Nephron progenitor cell (in vitro differentiated cells): ENCODE measurements at places on chromosomes 2 and 18.

- no peak for DNase-seq
Measured at GRCh38 chr2:147642765-147643164, 202.1 kb upstream of the ACVR2A start.

DNA sequence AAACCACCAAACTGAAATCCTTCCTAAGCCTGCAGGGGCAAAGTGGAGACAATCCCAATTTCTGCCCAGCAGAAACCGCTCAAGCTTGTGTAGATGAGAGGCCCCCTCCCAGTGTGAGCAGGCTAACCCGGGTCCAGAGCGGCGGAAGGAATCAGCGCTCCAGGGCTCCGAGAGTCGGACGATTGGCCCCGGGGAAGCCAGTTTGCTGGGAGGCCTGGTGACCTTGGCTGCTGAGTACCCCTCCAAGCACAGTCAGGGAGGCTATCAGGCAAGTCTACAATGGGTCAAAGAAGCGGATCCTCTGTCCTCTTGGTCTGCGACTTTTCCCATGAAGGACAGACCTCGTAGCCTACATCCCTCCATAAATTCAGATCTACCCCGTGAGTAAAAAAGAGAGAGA, 16.8 kb upstream of the EN1 start:
- no peak for DNase-seq

GRCh38 chr2:112686348-112687217, 34.2 kb upstream of the NT5DC4 start:
- DNase-seq, result no peak

GRCh38 chr2:1595274-1595673, 149.0 kb downstream of the PXDN start:
- DNase-seq, result no peak

GRCh38 chr2:197946562-197946961, 142.2 kb downstream of the PLCL1 start:
- DNase-seq, result no peak

DNA sequence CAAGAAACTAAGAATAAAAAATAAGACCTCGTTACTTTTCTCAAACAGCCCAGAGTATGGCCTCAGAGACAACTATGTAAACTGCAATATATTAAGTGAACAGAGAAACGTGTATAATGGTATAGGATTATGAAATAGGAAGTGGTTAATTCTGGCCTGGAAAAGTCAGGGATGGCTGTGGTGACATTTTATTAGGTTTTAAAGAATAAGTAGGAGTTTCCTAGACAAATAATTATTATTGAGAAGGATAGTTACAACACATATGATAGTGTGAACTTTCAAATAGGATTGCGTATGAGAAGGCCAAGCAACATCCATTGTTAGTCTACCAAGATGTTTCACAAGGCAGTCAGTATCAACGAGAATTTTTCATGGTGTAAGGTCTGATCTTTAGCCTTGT, 244.1 kb downstream of the LPIN1 start:
- DNase-seq, result no peak

GRCh38 chr2:174044556-174044955, 79.4 kb upstream of the SP3 start:
- no peak for DNase-seq

DNA sequence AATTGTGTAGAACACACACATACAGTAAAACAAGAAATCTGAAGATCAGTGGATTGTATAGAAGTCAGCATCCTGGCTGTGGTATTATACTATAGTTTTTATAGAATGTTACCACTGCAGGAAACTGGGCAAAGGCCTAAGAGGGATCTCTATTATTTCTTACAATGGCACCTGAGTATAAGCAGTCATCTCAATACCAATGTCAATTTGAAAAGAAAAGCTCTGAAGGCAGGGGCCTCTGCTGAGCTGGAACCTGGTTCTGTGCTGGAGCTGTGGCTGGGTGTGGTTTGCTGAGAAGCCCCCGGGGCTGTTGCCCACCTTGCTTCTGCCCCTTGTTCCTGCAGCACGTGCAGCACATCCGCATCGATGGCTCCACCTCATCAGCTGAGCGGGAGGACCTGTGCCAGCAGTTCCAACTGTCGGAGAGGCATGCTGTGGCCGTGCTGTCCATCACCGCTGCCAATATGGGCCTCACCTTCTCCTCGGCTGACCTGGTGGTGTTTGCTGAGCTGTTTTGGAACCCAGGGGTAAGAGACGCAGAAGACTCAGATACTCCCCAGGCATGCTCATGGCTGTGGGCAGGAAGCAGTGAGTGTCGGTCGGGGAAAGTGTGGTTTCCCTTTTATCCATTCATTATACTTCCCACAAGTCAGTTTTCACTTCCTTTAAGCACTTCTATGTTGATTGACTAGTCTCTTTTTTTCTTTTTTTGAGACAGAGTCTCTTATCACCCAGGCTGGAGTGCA, 23.5 kb upstream of the RPL37A start:
- DNase-seq, result no peak

GRCh38 chr2:70964596-70965386, 13.6 kb upstream of the ANKRD53 start:
- DNase-seq, result peak; percentile 85
